ENCODE measurements at places on chromosomes 1 and 21. TPM values are rescaled to one million over a fixed set of nuclear protein-coding genes. Genes with fewer than 3 reads are reported as not detected.

RNU1-1 gene
- total RNA-seq, result 19,908 TPM

CLDN17 gene
- total RNA-seq, result 2.2 TPM

DNA sequence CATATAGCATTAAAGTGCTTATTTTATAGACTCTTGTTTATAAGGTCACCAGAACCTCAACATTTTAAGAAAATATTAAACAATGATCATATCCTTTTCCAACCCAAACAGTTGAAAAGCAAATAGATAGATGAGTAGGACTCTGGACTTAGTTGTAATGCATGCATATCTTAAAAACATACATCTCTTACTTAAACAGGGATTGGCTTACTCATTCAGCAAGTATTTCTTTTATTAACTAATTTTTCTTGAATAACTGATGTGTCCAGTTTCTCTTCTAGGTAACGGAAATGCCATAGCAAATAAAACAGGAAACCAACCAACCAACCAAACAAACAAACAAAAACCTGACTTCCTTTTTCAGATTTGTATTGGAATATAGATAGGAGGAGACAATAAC lies 70.9 kb upstream of the NBPF4 start:
- no peaks in the 10 kb centered on the region for H3K36me3 ChIP-seq
- no peaks in the 10 kb centered on the region for H3K4me1 ChIP-seq
- DNase-seq, result no peak
- H3K4me3 ChIP-seq, result no peak overlapping the region
- no peak overlapping the region for H3K27ac ChIP-seq

ELAPOR1 gene
- total RNA-seq, result 0.25 TPM

CDK18 gene
- 27.0 TPM for total RNA-seq

- H3K4me3 ChIP-seq, result no peak overlapping the region
- peaks cover 65% of the 10 kb centered on the region for H3K4me1 ChIP-seq
- H3K27me3 ChIP-seq, result no peaks in the 10 kb centered on the region
- DNase-seq, result no peak
These were observed 30.5 kb downstream of the CASZ1 start for GRCh38 chr1:10765734-10766478.

- no peaks in the 10 kb centered on the region for H3K4me1 ChIP-seq
- H3K27me3 ChIP-seq, result no peaks in the 10 kb centered on the region
- no peak overlapping the region for H3K4me3 ChIP-seq
- no peak for DNase-seq
- no peak overlapping the region for H3K27ac ChIP-seq
These were observed 136.5 kb upstream of the ZC3H11B start for GRCh38 chr1:219749370-219749769.

AGT gene
- 9.6 TPM for total RNA-seq

- H3K27ac ChIP-seq, result no peak overlapping the region
- H3K4me1 ChIP-seq, result peaks cover 27% of the 10 kb centered on the region
- H3K27me3 ChIP-seq, result no peaks in the 10 kb centered on the region
- H3K4me3 ChIP-seq, result no peak overlapping the region
- H3K36me3 ChIP-seq, result no peaks in the 10 kb centered on the region
These were observed 11.0 kb upstream of the CDC42 start for GRCh38 chr1:22041505-22041904.

DNA sequence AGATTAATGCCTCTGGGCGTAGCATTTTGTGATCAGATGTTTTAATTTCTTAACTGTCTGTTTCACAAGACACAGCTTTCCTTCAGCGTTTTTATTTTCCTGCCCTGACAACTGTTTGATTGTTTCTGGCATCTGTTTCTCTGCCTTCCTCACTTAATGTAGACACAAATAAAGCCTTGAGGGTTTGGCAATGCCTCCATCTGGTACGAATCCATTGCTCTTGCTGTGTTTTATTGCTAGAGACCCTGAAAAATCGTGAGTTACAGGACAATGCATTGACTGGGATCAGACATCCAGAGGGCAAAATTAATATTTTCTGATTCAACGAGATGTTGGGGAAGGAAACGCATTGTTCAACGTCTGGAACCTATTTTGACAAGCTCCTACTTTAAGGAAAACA lies 363.5 kb downstream of the MRPL39 start:
- H3K36me3 ChIP-seq, result no peaks in the 10 kb centered on the region
- H3K27ac ChIP-seq, result no peak overlapping the region
- no peak for DNase-seq
- H3K4me1 ChIP-seq, result no peaks in the 10 kb centered on the region
- H3K4me3 ChIP-seq, result no peak overlapping the region

GRCh38 chr1:245996811-245997210 lies 510.3 kb downstream of the SMYD3 start:
- H3K36me3 ChIP-seq, result no peaks in the 10 kb centered on the region
- DNase-seq, result no peak
- H3K27ac ChIP-seq, result no peak overlapping the region
- H3K27me3 ChIP-seq, result no peaks in the 10 kb centered on the region
- H3K4me1 ChIP-seq, result no peaks in the 10 kb centered on the region

IL19 gene
- total RNA-seq, result not detected

DNA sequence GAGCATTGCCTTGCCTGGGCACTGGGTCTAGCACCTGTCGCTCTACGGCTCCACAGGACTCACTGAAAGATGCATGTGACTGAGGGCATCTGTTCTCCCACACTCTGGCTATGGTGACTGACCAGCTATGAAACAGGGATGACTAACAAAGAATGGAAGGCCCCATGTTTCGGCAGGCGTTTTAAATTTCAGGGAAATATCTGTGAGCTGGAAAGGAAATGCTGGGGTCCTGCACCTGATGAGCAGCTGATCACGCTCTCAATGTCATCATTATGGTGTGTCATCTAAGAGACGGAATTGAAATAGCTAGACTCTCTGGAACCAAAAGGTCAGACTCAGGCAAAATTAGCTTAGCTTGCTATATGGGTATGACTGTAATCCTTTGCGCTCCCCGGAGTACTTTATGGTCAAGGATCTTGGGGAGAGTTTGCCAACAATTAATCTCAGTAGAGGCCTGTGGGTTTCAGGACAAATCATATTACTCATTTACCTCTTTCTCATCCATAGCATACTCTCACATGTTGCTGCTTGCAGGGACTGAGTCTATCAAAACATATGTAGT lies 24.5 kb upstream of the PALMD start:
- no peak for DNase-seq
- H3K27me3 ChIP-seq, result no peaks in the 10 kb centered on the region
- H3K4me1 ChIP-seq, result no peaks in the 10 kb centered on the region
- H3K27ac ChIP-seq, result no peak overlapping the region
- H3K36me3 ChIP-seq, result no peaks in the 10 kb centered on the region

DNA sequence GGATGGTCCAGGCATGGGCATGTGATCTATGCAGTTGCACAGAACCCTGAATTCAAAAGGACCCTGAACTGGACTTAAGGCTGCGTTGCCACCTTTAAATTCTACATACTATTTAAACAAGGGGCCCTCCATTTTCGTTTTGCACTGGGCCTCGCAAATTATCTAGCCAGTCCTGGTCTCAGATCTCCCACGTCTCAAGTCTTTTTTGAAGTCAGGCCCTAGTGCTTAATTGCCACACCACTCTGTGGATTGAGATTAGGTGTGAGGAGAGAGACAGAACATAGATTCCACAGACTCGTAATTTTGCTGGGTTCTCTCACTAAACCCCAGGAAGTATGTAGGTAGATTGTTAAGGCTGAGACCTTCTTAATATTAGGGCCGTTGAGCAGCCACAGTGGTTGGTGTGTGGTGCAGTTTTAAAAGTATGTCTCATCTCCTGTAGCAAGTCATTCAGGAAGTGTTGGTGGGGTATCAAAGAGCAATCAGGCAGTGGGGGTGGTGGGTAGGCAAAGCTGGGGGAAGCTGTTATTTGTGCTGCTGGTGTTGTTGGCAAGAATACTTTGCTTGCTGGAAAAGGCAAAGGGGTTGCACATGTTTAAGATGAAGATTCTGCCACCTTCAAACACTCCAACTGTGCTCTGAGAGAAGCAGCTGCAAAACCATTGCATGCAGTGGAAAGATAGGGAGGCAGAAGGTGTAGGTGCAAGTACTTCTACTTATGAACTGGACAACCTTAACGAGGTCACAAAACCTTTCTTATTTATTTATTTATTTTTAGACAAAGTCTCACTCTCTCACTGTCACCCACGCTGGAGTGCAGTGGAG lies 11.2 kb downstream of the CD84 start:
- H3K4me3 ChIP-seq, result no peak overlapping the region
- no peak overlapping the region for H3K27ac ChIP-seq
- H3K27me3 ChIP-seq, result no peaks in the 10 kb centered on the region
- DNase-seq, result no peak
- H3K36me3 ChIP-seq, result no peaks in the 10 kb centered on the region

PADI1 gene
- 46.4 TPM for total RNA-seq

DNA sequence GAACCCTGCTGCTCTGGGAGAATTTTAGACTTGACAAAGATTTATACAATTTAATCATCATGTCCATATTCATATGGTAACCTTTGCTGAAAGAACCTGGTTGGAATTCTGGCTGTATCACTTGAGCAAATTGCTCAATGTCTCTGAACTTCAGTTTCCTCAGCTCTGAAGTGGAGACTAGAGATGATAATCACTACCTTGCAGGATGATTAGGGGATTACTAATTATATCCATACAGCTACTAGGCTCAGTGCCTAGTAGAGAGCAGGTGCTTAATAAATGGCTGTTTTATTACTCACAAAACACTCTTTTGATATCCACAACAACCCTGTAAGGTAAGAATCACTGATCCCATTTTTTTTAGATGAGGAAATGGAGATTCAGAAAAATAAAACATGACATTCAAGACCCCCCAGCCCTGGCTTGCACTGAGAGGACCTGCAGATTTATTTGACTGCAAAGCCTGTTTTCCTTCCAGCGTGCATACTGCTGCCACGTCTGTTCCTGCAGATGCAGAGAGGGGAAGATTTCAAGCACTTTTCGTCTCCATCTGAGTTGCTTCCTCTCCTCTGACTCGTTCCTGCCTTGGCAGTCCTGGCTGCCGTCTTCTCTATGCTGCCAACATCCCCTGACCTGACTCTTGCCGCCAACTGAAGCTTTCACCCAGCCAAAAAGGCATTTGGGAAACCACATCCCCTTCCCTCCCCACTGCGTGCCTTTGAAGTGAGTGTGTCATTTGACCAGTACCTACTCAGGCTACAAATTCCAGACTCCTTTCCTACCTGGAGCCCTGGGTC lies 203.0 kb downstream of the PLPP3 start:
- peaks cover 55% of the 10 kb centered on the region for H3K4me1 ChIP-seq
- peak overlapping the region; percentile 64 for H3K27ac ChIP-seq
- no peaks in the 10 kb centered on the region for H3K36me3 ChIP-seq
- no peak overlapping the region for H3K4me3 ChIP-seq
- no peak for DNase-seq
- no peaks in the 10 kb centered on the region for H3K27me3 ChIP-seq

TEDDM1 gene
- total RNA-seq, result not detected

DNA sequence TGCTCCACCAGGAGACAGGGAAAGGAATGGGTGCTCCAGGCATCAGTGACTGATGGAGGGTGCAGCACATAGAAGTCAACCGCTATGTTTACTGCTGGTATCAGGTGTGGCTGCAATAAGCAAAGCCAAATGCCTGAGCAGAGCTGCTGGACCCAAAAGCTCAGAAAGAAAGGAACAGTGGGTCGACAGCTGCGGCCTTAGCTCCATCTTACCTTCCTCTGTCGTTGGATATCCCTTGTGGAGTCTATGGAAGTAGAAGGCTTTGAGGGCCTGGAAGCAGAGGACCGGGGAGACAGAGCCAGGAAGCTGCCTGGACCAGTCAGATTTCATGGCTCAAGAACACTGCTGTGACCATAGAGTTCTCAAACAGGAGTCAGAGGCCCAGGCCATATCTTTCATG lies 45.3 kb downstream of the RIMS3 start:
- no peaks in the 10 kb centered on the region for H3K27me3 ChIP-seq
- DNase-seq, result no peak
- H3K4me3 ChIP-seq, result no peak overlapping the region
- H3K27ac ChIP-seq, result no peak overlapping the region

GRCh38 chr1:117658676-117659075 lies 52.8 kb downstream of the TENT5C start:
- no peaks in the 10 kb centered on the region for H3K36me3 ChIP-seq
- H3K27ac ChIP-seq, result no peak overlapping the region
- no peak for DNase-seq
- H3K4me1 ChIP-seq, result peaks cover 33% of the 10 kb centered on the region
- no peak overlapping the region for H3K4me3 ChIP-seq

DNA sequence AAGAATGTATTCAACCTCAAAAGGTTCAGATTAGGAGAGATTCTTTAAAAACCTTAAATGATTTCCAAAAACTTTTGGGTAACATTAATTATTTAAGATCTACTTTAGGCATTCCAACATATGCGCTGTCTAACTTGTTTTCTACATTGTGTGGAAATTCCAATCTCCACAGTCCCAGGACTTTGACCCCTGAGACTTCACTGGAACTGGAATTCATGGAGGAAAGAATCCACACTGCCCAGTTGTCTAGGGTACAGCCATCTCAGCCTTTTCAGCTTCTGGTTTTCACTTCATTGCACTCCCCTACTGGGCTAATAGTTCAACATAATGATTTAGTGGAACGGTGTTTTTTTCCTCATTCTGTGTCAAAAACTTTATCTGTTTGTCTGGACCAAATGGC lies 161.5 kb downstream of the IER5 start:
- peaks cover 8% of the 10 kb centered on the region for H3K4me1 ChIP-seq
- no peak overlapping the region for H3K4me3 ChIP-seq
- no peak for DNase-seq

GRCh38 chr1:75035536-75035935 lies 98.7 kb upstream of the LHX8 start:
- DNase-seq, result no peak
- no peaks in the 10 kb centered on the region for H3K27me3 ChIP-seq
- no peak overlapping the region for H3K27ac ChIP-seq
